GM23248 (cell line): ENCODE measurements at places on chromosomes 5 and 9. TPM values are rescaled to one million over a fixed set of nuclear protein-coding genes. Genes with fewer than 3 reads are reported as not detected.

GRCh38 chr9:14106699-14107098 lies 207.2 kb downstream of the NFIB start:
- no peak for DNase-seq

- no peak for DNase-seq
Measured at GRCh38 chr5:136149891-136150290, 17.2 kb downstream of the SMAD5 start.

GRCh38 chr5:179142434-179143198 lies 82.4 kb downstream of the ZNF354C start:
- DNase-seq, result peak; percentile 80

- peak; percentile 53 for DNase-seq
Measured at GRCh38 chr5:109868737-109869136, 179.0 kb downstream of the MAN2A1 start.

C5orf52 gene
- total RNA-seq, result not detected in 2 replicates

- DNase-seq, result peak; percentile 68
Measured at GRCh38 chr5:97383996-97384395, 200.9 kb upstream of the RIOK2 start.

DNA sequence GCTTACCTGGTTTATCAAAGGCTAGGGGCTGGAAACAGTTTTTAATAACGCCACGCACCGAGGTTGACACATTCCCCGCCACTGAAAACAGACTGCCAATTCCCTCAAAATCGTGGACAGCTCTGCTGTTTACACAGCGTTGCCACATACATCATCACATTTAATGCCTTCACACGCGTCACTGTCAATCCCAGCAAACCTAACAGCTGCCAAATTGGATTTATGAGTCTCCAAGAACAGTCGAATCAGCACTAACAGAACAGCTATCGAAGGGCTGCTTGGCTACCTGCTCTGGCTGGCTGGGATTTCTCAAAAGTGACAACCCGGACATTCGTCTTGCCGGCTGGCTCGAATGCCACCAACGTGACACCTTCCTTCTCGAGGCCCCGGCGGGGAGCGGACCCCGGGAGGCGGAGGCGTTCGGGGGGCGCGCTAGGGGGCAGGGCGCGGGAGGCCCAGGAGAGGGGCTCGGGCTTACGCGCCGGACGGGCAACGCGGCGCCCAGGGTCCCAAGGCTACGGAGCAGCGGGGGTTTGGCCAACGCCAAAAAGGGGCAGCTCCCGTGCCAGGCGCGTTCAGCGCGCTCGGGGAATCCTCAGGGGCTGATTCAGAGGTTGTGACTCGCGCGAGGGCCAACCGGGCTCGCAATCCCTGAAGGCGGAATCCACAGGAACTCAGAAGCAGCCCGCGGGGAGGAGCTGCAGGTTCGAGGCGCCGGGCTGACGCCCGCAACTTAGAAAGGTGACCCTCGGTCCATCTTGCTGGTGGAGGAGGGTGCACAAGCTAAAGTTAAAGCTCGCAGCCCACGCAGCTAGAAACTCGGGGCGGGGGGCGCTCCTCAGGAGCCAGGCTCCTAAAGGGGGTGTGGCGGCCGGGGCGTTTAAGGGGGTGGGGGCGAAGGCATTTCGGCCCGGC lies 1.2 kb downstream of the CDC14B start:
- DNase-seq, result peak; percentile 93

MYOT gene
- total RNA-seq, result not detected in 2 replicates

RFESD gene
- 0.38 and 1.2 TPM in 2 replicates for total RNA-seq

GRCh38 chr5:8349855-8350254 lies 480.9 kb downstream of the MTRR start:
- DNase-seq, result no peak

DNA sequence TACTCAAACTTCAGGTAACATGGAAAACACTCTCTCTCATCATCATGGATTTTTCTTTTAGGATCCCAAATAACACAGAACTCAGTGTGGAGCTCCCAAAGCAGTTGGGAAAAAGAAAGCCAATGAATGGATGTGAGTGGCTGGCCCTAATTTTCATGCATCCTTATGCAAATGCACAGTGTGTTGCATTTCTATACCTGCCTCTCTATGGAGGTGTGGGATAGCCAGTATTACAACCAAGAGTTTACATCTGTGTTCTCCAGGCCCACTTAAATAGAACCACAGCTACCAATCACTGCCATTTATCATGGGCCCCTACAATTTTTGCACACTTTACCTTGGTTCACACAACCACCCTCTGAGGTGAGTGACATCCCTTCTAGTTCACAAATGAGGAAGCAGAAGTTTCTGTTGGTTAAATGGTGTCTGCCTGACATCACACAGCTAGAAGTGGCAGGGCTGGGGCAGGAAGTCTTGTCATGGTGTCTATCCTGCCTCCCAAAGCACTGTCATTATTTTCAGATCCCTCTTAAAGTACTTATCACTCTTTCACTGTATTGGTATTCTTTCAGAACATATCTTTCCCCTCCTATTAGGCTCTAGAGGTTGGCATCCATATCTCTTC lies 17.3 kb downstream of the MAMDC2 start:
- no peak for DNase-seq

LCP2 gene
- not detected in 2 replicates for total RNA-seq

CCDC171 gene
- 0.76 and 3.5 TPM in 2 replicates for total RNA-seq

DNA sequence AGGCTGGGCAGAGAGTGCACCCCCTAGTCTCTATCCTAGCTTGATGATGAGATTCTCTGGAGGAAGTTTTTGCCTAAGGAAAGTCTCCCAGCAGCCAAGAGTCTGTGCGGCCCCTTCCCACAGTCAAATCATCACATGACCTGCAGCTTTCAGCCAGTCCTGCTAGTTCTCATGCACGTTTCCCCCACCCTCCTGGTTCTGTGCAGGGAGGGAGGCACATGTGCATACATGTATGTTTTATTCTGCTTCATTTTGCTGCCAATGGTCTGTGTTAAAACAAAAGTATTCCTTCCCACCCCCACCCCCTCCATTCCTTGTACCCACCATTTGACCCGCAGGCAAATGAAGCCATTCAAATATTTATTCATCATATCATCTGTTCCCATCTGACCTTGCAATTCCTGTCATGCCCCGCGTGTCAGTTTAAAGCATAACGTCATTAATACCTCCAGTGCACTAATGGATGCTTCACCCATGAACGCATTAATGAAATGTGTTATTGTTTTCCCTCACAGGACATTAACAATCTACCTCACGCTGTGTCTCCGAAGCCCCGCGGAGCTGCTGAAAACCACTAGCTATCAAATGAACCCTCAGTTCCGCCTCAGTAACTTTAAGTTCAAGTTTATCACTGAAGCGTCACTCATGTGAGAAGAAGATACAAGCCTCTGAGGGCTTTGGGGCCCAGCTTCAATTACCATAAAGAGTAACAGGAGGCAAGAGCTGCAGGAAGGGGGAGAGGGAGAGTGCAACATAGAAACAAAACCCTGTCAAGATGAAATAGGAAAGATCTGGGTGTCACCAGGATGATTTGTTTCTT lies 139.6 kb downstream of the RASEF start:
- no peak for DNase-seq

DNA sequence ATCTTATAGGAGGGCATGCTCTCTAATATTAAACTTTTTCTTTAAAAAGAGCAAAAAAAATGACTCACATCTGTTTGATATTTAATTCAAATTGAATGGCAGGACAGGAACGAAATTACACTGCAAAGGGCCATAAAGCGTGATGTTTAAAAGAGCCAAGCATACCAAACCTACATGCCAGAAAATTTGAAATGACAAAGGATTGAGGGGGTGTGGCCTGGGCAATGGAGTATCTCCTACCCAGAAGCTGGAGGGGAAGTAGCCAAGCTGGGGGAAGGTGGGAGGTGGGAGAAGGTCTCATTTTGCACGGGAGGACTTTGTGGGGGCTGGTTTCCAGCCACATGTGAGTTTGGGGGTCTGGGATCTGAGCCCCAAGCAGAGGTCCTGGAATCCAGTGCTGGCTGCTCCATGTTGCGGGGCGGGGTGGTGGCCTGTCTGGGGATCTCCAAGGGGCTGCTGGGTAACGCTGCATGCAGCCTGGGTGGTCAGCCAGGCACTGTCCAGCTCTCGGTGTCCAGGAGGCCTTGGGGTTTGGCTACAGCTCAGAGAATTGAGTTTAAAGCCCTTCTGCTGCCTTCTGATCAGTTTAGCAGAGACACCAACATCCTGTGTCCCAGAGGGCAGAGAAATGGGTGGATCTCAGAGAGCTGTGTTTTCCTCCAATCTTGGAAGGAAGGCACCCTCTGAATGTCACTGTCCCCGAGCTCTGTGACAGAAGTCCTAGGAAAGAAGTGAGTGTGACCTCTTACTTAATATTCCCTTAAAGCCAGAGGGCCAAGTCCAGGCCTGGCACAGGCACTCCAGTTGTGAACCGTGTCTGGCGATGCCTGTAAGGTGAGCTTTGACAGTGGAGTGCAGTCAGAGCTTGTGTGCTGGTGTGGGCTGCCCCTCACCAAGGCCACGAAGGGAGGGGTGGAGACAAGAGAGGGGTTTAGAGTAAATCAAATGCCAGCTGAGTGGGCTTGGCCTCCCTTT lies 7.6 kb downstream of the DCANP1 start:
- no peak for DNase-seq
